Skeletal muscle cell (primary cell): ENCODE measurements at places on chromosomes 1 and 21.

GRCh38 chr1:145990249-145990855 is 6.0 kb downstream of the TXNIP start:
- DNase-seq: no peak

- DNase-seq: no peak
These were observed 28.1 kb downstream of the KRTAP10-1 start for GRCh38 chr21:44511938-44512275.

- no peak for DNase-seq
These were observed 710 bp downstream of the GLRX2 start for GRCh38 chr1:193104502-193104906.

DNA sequence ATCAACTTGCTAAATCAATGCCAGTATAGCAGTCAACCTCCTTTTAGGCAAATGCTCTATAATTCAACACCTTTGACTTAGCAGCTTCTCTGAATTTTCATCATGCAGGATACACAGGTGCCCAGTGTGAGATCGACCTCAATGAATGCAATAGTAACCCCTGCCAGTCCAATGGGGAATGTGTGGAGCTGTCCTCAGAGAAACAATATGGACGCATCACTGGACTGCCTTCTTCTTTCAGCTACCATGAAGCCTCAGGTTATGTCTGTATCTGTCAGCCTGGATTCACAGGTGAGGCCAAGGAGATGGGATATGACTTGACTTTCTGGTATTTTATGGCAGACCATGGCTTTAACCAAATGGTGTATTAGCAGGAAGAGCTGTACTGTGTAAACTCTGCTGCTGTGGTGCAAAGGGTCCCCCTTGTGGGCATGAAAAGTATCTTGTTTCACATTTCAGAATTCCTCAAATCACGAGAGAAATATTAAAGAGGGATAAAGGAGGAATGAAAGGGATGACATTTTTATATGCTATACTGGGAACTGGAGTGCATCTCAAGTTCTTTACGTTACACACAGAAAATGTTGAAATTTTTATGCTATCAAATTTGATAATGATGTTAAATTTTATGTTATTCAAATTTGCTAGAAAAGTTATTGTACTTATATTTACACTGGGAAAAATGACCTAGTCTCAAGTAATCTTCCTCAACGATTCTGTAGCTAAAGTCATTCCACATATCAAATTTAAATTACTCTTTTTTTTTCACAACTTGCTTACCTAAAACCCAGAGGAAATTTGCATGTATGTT is 88.9 kb downstream of the CRB1 start:
- DNase-seq: peak; percentile 16

GRCh38 chr1:242634732-242635131 is 110.2 kb upstream of the PLD5 start:
- no peak for DNase-seq

DNA sequence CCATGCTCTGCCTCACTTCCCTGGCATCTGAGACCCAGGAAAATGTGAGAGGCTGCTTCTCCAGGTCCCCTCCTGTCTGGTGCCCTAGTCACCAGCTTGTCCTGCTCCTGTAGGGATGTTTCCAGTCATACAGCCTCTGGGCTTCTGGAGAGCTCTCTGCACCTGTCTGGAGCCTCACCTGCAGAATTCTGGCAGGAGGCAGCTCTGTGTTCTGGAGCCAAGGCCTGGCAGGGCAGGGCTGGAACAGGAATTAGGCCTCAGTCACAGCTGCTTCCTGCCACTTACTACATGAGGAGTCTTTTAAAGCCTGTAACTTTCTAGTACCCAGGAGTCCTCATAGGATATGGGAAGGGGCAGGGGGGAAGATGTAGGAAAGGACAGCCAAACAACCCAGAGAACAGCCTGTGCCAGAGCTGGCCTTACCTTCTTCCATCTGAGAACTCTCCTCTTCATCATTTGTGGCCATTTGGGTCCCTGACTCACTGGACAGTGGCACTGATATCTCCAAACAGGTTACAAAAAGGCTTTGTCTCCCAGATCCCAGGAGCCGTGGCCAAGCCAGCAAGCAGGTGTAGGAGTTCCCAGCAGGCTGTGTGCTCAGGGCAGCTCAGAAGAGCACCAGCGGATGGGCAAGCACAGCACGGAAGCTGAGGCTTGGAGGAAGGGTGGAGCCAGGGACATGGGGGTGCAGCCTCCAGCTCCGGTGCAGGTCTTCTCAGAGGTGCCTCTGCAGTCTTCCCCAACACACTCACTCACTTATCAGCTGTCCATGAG is 31.4 kb upstream of the ARTN start:
- no peak for DNase-seq

DNA sequence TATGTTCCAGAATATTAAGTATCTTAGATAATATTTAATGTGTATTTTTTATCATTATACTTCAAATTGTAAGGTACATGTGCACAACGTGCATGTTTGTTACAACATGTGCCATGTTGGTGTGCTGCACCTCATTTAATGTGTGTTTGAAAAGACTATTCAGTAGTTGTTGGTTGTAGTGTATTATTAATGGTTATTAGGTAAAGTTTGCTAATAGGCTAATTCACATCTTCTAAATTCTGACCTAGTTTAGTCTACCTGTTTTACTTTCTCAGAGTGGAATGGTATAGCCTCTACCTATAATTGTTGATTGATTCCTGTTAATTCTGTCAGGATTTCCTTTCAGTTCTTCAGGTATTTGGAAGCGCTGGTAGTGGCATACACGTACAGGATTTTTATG is 153.0 kb downstream of the NCAM2 start:
- no peak for DNase-seq

- DNase-seq: no peak
These were observed 25.9 kb downstream of the DYRK1A start for GRCh38 chr21:37392441-37392840.

DNA sequence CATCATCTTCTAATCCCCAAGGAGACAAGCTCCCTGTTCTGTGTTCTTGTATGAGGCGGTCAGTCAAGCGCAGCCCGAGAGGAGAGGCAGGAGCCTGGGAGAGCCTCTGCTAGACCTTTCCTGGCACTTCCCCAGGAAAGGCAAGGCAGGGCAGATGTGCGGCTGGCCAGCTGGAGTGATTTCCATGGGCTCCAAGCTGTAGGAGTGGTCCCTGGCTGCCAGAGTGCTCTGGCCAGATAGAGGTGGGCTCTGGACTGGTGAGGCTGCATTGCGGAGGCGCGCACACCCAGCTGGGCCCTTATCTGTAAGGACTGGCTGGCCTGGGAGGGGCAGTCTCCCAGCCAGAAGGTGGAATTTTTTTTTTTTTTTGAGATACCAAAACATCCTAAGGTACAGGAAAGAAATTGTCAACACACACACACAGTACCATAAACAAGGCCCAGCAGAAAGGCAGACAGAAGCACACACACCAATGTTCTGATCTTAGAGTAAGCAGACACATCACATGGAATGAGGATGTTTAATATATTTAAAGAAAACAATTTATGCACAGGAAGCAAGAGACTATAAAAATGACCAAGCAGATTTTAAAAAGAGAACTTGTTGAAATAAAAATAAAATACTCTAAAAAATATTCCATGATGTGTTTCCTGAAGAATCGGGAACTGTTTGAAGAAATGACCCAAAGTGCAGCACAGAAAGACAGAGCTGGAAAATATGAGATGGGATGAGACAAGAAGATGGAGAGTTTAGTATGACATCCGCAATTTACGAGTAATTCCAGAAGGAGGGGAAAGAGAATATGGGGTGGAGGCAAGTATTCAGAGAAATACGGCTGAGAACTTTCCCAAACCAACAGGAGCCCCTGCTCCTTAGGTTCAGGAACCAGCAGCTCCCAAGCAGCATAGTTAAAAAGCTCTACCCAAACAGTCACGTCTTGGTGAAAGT is 13.4 kb downstream of the IBA57 start:
- DNase-seq: no peak

DNA sequence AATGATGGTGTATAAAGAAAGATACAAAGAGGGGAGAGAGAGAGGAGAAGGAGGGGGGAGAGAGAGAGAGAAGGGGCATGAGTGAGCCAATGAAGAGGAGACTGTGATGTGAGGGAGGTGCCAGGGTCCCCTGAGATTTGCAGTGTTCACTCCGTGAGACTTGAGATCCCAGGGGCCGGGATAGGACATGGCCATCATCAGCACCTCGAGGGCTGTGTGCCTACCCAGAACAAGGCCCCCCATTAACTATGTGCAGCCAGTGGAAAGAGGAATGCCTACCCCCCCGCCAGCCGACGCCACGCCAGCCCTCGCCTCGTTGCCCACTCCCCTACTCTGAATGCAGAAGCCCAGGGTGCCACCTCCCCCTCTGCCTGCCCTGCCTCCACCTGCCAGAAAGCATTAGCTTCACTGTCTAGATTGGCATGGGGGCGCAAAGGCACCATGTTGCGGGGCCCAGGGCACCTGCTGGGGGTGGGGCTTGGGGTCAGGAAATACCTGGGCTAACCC is 14.8 kb downstream of the LGR6 start:
- no peak for DNase-seq

- DNase-seq: no peak
These were observed 59.3 kb upstream of the ABCG1 start for GRCh38 chr21:42159560-42160110.

- no peak for DNase-seq
These were observed 16.5 kb downstream of the KRTAP19-1 start for GRCh38 chr21:30463713-30464112.

GRCh38 chr1:109091839-109092193 is 1.3 kb downstream of the TMEM167B start:
- DNase-seq: no peak

- no peak for DNase-seq
These were observed 35.5 kb upstream of the ZNF362 start for GRCh38 chr1:33220676-33221384.

GRCh38 chr1:98126740-98127139 is 205.9 kb upstream of the DPYD start:
- DNase-seq: no peak

GRCh38 chr1:109573785-109574184 is 25.4 kb downstream of the GNAI3 start:
- no peak for DNase-seq

GRCh38 chr1:84780000-84780716 is 89.9 kb upstream of the SSX2IP start:
- peak; percentile 13 for DNase-seq

GRCh38 chr1:43410571-43410970 is 20.9 kb downstream of the SZT2 start:
- no peak for DNase-seq

- no peak for DNase-seq
These were observed 47.8 kb downstream of the LCA5L start for GRCh38 chr21:39397646-39398385.

GRCh38 chr1:116152577-116152943 is 41.4 kb downstream of the MAB21L3 start:
- no peak for DNase-seq

GRCh38 chr1:57881639-57882038 is 457.8 kb upstream of the DAB1 start:
- DNase-seq: no peak

DNA sequence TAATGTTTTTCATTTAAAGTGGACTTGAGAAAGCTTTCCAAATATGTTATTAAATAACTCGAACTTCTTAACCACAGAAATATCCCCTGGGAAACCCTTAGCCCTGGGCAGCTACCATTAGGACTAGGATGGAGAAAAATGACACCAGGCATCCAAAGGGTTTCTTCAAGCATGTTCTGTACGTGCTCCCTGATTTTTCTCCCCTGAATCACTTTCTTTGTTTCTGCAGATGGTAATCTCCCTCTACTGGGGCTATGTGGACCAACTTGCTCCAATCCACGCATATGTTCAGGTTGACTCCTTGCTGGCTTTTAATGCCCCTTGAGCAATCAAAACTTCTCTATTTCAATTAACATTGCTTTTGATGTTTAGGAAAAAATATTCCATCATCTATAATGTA is 312.7 kb upstream of the C1orf87 start:
- peak; percentile 40 for DNase-seq

GRCh38 chr1:66140072-66140471 is 347.4 kb downstream of the PDE4B start:
- DNase-seq: no peak

DNA sequence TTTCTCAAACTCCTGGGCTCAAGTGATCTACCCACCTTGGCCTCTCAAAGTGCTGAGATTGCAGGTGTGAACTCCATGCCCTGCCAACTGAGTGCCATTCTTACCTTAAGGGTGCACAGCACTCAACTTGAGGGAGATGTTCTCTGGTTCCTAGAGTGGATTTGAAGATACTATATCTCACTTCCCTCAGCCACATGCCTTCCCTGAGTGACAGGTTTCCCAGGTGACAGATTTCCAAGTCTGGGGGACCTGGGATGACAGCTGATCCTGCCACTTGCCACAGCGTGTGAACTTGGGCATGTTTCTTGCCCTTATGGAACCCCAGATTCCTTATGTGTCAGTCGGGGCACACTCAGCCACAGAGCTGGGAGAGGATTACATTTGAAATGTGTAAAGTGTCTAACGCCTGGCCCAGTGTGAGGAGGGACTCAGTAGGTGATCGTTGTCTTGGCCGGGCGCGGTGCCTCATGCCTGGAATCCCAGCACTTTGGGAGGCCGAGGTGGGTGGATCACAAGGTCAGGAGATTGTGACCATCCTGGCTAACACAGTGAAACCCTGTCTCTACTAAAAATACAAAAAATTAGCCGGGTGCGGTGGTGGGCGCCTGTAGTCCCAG is 29.6 kb upstream of the BTG2 start:
- DNase-seq: no peak

GRCh38 chr1:172381946-172382345 is 38.5 kb upstream of the C1orf105 start:
- DNase-seq: no peak

GRCh38 chr1:38114241-38115026 is 67.8 kb upstream of the POU3F1 start:
- no peak for DNase-seq
